ENCODE measurements at places on chromosomes 2 and 18. TPM values are rescaled to one million over a fixed set of nuclear protein-coding genes. Genes with fewer than 3 reads are reported as not detected.

MAIP1 gene
- 27.1 TPM for total RNA-seq

IL1RL2 gene
- total RNA-seq: 0.20 TPM

CHRNA1 gene
- total RNA-seq: 0.11 TPM

KCNG3 gene
- not detected for total RNA-seq

CFAP53 gene
- total RNA-seq: 0.18 TPM

CDK15 gene
- not detected for total RNA-seq

HOXD13 gene
- not detected for total RNA-seq

MALL gene
- total RNA-seq: 72.2 TPM

CFAP221 gene
- 1.1 TPM for total RNA-seq

LCT gene
- total RNA-seq: not detected

C2orf78 gene
- not detected for total RNA-seq

B3GNT7 gene
- 0.26 TPM for total RNA-seq

ASAP2 gene
- 44.0 TPM for total RNA-seq

Data from pulmonary artery endothelial cell (primary cell).